Urinary bladder (tissue), 4 donors: ENCODE measurements at places on chromosomes 5 and 9. TPM values are rescaled to one million over a fixed set of nuclear protein-coding genes. Genes with fewer than 3 reads are reported as not detected.

Gene ZFP37
- 3.7 TPM for polyA plus RNA-seq

Gene WHRN
- polyA plus RNA-seq, result 12.1 TPM

Gene CIZ1
- polyA plus RNA-seq, result 95.8 TPM

Gene SMIM33
- not detected for polyA plus RNA-seq

Gene TLX3
- polyA plus RNA-seq, result 0.16 TPM

Gene DOCK2
- 4.1 TPM for polyA plus RNA-seq

Gene ACTBL2
- polyA plus RNA-seq, result not detected

Gene FAM221B
- polyA plus RNA-seq, result not detected

Gene DMGDH
- polyA plus RNA-seq, result 1.4 TPM

Gene MEIKIN
- polyA plus RNA-seq, result not detected

Gene ABO
- polyA plus RNA-seq, result 1.9 TPM

Gene EDIL3
- 19.2 TPM for polyA plus RNA-seq

Gene LRRC19
- not detected for polyA plus RNA-seq

Gene TAF11L10
- polyA plus RNA-seq, result not detected

Gene CDKN2A
- 1.3 TPM for polyA plus RNA-seq

Gene LAMC3
- 37.1 TPM for polyA plus RNA-seq

Gene SECISBP2
- 22.7 TPM for polyA plus RNA-seq

Gene AIF1L
- 8.9 TPM for polyA plus RNA-seq

Gene ANKRD31
- polyA plus RNA-seq, result 0.05 TPM

Gene DMRTA1
- polyA plus RNA-seq, result 0.14 TPM

Gene C5orf52
- not detected for polyA plus RNA-seq

Gene TRIM7
- polyA plus RNA-seq, result 3.7 TPM

Gene HDAC3
- 45.3 TPM for polyA plus RNA-seq

Gene ZNF189
- 9.6 TPM for polyA plus RNA-seq

Gene SPEF2
- polyA plus RNA-seq, result 3.7 TPM

Gene PDGFRB
- 79.4 TPM for polyA plus RNA-seq

Gene SMC5
- 14.5 TPM for polyA plus RNA-seq

Gene IL7R
- polyA plus RNA-seq, result 6.7 TPM

Gene HCN1
- polyA plus RNA-seq, result 0.04 TPM

Gene MAST4
- 12.9 TPM for polyA plus RNA-seq

Gene OGN
- polyA plus RNA-seq, result 19.5 TPM

Gene TRIP13
- polyA plus RNA-seq, result 1.6 TPM

Gene TAF11L5
- polyA plus RNA-seq, result not detected

Gene LCN9
- polyA plus RNA-seq, result not detected

Gene PLPP7
- 11.0 TPM for polyA plus RNA-seq

Gene IFNA1
- not detected for polyA plus RNA-seq

Gene IFNE
- polyA plus RNA-seq, result 0.29 TPM

Gene OBP2B
- not detected for polyA plus RNA-seq
